HuH-7.5 (cell line): ENCODE measurements at places on chromosomes 2 and 18.
A peak's percentile ranks its signal among the peaks of the same experiment; 100 is the strongest.

DNA sequence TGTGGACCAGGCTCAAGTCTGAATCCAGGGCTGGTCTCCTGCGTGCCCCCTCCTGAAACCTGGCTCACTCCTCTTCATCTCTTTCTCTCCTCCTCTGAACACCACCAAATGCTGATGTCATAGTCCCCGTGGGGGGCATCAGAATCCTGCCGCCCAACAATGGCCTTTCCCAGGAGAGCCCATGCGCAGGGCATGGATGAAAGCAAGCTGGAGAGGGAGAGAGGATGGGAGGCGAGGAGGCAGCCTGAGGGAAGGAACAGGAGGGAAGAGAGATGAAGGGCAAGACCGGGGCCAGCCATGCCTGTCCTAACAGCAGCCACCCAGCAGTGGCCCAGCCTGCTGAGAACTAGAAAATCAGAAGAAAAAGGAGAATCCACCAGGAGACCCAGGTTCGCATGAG is 22.3 kb upstream of the LPIN1 start:
- DNase-seq: no peak

GRCh38 chr2:238994876-238995275 is 147.0 kb downstream of the TWIST2 start:
- DNase-seq: no peak

- no peak for DNase-seq
Observed at GRCh38 chr2:43055086-43055912, 171.1 kb downstream of the ZFP36L2 start.

GRCh38 chr2:141957321-141957720 is 173.5 kb downstream of the LRP1B start:
- DNase-seq: no peak

- no peak for DNase-seq
Observed at GRCh38 chr18:44742718-44743311, 62.1 kb downstream of the SETBP1 start.

DNA sequence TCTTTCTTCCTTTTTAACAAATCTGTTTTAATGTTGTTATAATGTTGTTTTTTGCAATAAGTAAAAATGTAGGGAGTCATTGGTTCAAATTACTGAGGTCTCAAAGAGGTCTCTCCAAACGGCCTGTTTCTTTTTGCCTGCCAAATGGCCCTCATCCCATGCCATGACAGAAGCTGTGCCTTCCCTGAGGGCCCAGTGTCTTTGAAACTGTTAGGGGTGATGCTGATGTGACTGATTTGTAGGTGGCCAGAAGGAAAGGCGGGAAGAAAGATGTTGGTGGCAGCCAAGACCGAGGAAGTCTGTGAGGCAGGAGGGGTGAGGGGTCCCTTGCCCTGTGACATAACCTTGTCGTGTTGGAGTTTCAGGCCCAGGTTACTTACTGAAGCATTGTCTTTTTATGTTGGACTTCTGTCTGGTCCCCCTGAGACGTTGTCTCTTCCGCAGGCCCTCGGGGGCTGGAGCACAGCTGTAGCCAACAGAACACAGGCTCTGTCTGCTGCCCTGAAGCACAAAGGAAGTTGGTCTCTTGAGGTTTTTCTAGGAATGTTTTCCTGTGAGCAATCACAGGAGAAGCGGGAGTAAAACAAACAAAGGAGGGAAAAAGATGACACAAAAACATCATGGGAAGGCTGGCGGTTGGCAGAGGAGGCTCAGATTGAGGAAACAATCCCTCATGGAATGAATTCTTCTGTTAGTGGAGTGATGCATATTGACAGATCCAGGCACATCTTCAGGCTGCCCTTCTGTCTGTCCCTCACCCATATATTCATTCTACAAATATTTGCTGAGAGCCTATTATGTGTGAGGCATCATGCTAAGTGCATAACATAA is 4.9 kb upstream of the ST3GAL5 start:
- DNase-seq: no peak

GRCh38 chr2:21289989-21290388 is 166.2 kb downstream of the TDRD15 start:
- no peak for DNase-seq

DNA sequence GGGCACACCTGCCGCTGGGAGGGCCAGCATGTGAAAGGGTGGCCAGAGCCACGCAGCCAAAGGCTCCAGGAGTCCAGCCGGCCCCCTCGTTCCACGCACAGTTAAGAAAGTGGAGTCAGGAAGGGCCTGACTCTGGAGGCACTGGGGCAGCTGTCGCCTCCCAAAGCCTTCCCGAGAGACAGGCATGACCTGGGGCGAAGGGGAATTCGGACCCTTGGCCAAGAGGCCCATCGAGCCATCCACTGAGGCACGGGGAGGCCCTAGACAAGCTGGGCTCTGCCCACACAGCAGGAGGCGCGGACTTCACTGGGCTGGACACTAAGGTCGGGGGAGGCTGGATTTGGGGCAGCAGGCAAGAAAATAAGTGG is 38.5 kb upstream of the SNED1 start:
- no peak for DNase-seq

- no peak for DNase-seq
Observed at GRCh38 chr2:174442546-174443510, 44.0 kb downstream of the GPR155 start.

DNA sequence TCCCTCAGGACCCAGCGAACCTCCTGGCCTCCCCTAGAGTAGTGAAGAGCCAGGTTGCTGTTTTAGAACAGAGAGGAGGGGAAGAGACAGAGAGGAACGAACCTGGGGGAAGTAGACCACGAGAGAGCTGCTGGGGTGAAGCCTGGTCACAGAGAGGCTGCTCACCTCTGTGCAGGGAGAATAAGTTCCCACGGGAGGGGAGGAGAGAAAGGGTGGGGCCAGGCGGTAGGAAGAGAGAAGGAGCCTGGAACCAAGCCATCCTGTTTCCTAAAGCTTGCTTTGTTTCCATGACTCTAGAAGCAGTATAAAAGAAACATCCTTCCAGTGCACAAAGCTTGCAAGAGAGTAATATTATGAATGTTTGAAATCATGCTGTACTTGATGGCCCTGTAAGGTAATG is 147.9 kb downstream of the MYT1L start:
- DNase-seq: no peak

GRCh38 chr2:142868229-142868762 is 9.2 kb upstream of the KYNU start:
- no peak for DNase-seq

DNA sequence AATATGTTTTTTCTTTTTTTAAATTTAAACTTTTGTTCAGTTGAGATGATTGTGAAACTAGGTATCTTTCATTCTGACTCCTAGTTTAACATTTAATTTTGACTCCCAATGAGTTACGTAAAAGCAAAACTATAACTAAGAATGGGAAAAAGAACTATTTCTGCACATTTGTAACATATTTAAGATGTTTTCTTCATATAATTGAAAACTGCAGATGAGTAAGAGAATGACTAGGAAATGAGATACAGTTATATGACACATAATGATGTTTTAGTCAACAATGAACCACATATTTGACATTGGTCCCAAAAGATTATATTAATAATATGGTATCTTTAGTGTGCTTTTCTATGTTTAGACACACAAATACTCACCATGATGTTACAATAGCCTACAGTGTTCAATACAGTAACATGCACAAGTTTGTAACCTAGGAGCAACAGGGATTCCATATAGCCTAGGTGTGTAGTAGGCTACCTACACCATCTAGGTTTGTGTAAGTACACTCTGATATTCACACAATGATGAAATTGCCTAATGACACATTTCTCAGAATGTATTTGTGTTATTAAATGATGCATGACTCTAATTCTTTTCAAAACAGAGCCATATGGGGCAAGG is 12.6 kb downstream of the ERMN start:
- no peak for DNase-seq

- DNase-seq: no peak
Observed at GRCh38 chr2:144570566-144570965, 50.6 kb upstream of the ZEB2 start.

- no peak for DNase-seq
Observed at GRCh38 chr2:216387262-216387661, 15.0 kb upstream of the MARCHF4 start.

GRCh38 chr2:20050104-20050645 is 1.3 kb downstream of the LAPTM4A start:
- no peak for DNase-seq

- peak; percentile 20 for DNase-seq
Observed at GRCh38 chr2:149597668-149598326, 10.2 kb upstream of the MMADHC start.

DNA sequence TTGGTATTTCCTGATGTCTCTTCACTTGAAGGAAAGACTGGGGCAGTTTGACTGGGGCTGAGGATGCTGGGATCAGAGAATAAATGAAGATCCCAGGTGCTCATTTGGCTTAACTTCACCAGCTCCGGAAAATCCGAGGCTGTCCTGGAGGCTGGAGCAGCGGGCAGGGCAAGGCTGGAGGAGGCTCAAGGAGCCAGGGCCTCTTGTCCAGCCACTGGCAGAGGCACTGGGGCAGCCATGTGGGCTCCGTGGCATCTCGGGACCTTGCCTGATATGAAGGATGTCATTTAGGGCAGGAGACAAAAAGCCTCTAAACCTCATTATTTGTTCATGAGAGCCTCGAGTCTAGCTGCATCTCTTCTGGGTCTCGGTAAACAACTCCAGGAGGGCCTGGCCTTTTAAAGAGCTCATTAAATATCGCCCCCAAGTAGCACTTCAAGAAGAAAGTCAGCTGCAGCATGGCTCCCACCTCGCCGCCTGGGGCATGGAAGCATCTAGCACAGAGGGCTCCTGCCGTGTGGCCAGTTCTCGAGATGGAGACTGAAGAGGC is 13.5 kb upstream of the GPR55 start:
- no peak for DNase-seq

DNA sequence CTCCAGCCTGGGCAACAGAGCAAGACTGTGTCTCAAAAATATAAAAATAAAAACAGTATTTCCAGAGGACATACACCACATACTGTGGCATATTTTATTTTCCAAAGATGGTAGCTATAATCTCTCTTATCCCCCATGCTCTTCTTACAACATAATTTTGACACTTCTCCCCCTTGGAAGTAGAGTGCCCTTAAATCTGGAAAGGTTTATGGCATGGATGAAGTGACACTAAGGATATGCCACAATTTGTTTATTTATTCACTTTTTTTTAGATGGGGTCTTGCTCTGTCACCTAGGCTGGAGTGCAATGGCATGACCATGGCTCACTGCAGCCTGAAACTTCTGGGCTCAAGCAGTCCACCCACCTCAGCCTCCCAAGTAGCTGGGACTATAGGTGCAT is 56.7 kb downstream of the HNRNPLL start:
- DNase-seq: no peak

- DNase-seq: no peak
Observed at GRCh38 chr18:21700528-21701075, 4.0 kb downstream of the ABHD3 start.

GRCh38 chr2:135299658-135300244 is 231.3 kb downstream of the ZRANB3 start:
- DNase-seq: no peak

DNA sequence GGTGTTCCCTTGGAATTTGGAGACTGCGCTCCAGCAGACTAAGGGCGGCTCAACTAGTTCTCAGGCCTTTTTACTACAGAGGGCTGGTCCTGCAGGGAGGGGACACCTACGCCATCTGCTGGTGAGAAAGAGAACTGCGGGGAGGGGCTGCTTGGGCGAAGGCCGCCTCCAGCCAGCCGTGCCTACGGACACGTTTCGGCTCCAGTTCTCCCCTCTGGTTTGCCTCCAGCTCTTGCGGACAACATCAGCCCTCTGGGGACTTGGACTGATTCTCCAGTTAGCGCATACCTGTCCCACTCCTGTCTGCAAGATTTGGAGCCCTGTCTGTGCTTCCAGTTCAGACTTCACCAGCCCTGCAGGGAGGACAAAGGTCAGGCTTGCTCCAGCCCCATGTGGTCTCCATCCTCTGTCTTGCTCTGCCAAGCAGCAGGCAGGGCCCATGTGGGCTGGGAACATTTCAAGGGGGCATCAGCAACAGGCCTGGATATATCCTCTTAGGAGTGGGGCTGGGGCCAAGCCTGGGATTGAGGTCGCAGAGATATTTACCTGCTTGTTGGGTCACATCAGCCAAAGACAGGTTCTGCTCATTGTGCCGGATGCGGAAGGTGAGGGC is 10.3 kb downstream of the PTPRN start:
- peak; percentile 96 for DNase-seq

GRCh38 chr2:42858140-42859005 is 66.0 kb upstream of the HAAO start:
- no peak for DNase-seq

- peak; percentile 9 for DNase-seq
Observed at GRCh38 chr2:45494275-45494977, 116.6 kb downstream of the SRBD1 start.
